Femur (tissue), 1 donor: ENCODE measurements at places on chromosomes 1 and 21.

DNA sequence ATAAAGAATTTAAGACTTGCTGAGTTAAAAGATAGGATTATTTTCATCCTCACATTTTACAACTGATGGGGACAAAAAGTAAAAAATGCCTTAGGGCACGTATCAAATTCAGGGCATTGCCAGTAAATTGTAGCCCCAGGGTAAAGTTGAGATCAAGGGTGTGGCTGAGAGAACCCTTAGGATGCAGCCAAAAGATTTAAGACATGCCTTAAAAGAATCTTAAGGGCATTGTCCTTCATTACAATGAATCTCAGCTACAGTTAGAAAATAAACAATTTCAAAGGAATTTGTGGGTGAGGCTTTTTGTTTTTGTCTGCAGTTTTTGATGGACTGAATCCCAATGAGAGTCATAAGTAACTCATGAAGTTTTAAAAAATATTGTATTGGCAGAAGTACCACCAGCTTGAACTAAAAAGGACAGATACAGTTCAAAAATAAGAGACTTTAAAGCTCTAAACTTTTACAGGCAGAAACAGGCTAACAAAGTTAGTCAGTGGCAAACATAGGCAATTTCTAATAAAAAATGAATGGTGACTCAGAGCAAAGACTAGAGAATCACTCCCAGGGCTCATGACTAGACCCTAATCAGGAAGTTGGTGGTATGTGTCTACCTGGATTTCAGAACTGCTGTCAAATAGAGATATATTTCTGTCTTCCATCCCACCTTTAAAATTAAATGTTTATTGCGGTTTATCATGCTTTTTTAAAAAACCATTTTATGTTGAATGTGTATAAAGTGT is 165.1 kb upstream of the SNX7 start:
- DNase-seq = no peak

DNA sequence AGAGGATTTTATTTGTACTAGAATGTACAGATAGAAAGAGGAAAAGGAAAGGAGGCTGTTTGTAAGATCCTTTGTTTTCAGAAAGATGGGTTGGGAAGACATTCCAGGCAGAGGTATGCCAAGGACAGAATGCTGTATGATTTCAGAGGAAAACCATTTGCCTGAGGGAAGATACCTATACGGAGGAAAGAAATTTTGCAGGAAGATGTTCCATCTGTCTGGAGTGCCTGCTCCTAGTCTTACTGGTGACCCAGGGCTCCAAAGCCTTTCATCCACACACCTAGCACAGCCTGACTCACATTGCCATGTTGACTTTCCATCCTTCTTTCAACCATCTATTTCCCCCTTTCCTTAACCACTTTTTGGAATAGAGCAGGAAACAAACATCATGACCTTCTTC is 18.2 kb downstream of the SAMD13 start:
- DNase-seq = no peak

GRCh38 chr1:38121231-38121680 is 74.7 kb upstream of the POU3F1 start:
- no peak for DNase-seq

GRCh38 chr1:189323091-189323490 is 1154.6 kb downstream of the BRINP3 start:
- no peak for DNase-seq

GRCh38 chr1:98898940-98899339 is 105.7 kb downstream of the PLPPR5 start:
- DNase-seq = no peak

- no peak for DNase-seq
Measured at GRCh38 chr1:246065592-246065991, 441.5 kb downstream of the SMYD3 start.

GRCh38 chr1:169186106-169186505 is 79.6 kb downstream of the ATP1B1 start:
- DNase-seq = no peak

DNA sequence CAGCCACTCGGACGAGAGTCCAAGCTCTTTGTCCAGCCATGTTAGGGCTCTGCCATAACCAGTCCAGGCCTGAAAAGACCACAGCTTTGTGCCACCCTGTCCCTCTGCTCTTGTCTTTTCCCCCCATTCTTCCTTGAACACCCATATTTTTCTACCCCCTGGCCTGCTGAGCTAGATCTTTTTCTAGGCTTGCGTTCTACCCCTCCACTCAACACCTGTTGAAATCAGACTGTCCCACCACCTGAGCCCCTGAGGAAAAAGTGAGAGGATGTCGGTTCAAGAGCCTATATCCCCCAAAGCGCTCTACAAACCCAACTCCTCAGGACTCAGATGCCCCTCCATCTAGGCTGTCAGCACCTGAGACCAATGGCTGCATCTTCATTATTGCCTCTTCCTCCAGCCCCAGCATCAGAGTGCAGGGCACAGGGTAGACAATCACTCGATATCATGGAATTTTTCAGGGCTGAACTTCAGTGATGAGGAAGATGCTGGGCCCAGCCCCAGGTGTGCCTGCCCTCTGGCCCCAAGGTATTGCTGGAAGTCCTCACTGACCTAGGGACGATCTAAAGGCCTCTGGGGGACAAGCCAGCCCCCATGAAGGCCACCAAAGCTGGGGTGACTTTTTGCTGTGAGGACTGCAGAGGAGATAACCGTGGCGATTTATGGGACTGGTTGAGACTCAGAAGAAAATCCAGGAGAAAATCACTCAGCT is 75.3 kb downstream of the CD247 start:
- DNase-seq = no peak

DNA sequence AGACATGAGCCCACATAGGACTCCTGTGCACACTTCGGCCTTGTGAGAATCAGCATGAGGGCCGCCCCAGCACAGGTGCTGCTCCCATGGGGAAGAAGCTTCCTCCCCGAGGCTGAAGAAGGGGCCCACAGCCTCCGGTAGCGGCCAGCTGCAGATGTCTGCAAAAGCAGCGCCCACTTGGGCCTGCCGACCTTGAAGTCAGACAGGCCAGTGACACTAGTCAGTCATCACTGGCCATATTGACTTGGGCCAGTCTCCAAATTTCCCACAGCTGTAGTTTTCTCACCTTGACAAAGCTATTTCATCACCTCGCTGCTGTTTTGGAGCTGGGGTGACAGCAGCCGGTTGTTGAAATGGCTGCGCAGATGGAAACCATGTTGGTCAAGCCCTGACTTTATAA is 83.0 kb downstream of the RIPK4 start:
- no peak for DNase-seq

GRCh38 chr1:239896980-239897379 is 194.7 kb upstream of the FMN2 start:
- DNase-seq = no peak

GRCh38 chr1:202966006-202966898 is 805 bp downstream of the CYB5R1 start:
- DNase-seq = no peak

DNA sequence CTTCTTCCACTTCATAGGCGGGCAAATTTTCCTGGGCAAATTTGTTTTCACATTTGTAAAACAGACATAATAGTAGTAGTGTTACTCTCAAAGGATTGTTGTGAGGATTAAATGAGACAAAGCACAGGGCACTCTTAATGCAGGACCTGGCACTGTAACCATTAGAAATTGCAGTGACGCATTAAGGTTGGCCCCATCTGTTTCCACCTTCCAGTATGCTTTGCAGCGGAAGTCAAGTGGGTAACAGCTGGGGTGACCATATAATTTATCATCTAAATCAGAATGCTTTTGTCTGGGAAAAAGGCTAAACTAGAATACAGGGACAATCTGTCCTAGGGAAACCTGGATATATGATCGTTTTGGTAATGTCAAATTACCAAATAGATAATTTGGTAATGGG is 132.5 kb upstream of the CACHD1 start:
- no peak for DNase-seq

DNA sequence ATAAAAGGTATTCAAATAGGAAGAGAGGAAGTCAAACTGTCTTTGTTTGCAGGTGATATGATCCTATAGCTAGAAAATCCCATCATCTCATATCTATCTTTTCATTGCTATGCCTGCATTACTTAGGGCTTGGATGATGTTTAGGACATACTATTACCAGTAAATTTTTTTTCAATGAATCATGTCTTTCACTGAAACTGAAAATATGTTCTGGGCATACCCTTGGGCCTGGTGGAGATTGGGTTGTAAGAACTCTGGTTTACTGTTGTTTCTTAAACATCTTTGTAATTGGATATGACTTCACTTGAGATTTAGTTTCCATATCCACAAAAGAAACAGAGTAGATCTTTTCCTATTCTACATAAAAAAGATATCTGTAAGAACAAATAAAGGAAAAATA is 502.2 kb upstream of the PRMT6 start:
- DNase-seq = no peak

DNA sequence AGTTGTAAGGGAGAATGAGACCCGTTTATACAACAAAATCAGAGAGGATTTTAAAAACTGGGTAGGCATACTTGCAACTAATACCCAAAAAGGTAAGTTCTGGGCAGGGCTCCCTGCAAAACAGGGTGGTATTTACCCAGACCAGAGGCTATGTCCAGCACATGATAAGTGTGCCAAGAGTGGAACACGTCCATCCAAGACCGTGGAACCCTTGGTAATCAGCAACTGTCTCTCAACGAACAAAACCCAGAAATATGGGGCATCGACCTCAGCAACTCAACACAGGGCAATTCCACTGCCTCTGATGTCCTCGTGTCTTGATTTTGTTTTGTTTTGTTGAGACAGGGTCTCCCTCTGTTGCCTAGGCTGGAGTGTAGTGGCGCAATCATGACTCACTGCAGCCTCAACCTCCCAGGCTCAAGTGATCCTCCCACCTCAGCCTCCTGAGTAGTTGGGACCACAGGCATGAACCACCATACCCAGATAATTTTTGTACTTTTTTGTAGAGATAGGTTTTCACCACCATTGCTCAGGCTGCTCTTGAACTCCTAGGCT is 26.7 kb upstream of the MX1 start:
- DNase-seq = no peak

GRCh38 chr1:46806196-46807020 is 7.6 kb downstream of the CYP4B1 start:
- DNase-seq = no peak

- no peak for DNase-seq
Measured at GRCh38 chr1:220873087-220873486, 6.2 kb upstream of the HLX start.

DNA sequence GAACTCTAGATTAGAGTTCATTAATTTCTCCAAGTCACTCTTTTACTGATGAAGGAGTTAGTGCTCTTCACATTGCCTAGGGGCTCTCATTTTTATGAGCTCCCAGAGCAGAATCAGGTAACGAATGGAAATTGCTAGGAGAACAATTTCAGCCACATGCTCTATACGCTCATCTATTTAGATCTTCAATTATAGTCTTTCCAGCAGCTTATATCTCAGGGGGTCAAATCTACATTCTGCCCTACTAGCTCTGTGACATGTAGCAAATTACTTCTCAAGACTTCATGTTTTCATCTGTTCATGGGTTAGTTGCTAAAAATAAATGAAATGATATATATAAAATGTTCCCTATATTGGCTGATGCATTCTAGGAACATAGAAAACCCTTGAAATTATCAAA is 183.6 kb downstream of the PLPP3 start:
- DNase-seq = no peak

- DNase-seq = no peak
Measured at GRCh38 chr1:101217148-101217547, 19.7 kb upstream of the S1PR1 start.

- DNase-seq = no peak
Measured at GRCh38 chr1:219302697-219303096, 129.0 kb downstream of the LYPLAL1 start.

DNA sequence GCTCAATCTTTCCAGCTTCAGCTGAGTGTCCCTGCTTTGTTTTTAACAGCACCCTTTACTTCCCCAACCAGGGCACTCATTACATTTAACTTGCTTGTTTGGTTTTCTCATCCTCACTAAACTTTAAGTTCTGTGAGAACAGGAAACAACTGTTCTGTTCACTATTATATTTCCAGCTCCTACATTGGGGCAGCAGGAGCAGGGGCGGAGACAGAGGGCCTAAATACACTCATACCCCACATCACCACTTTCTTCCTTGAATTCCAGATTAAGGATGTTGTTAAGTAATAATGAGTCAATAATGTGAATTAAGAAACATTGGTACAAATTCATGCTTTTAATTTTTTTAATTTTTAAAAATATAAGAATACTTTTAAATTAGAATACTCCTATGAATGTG is 6.0 kb downstream of the DRAM2 start:
- DNase-seq = no peak

DNA sequence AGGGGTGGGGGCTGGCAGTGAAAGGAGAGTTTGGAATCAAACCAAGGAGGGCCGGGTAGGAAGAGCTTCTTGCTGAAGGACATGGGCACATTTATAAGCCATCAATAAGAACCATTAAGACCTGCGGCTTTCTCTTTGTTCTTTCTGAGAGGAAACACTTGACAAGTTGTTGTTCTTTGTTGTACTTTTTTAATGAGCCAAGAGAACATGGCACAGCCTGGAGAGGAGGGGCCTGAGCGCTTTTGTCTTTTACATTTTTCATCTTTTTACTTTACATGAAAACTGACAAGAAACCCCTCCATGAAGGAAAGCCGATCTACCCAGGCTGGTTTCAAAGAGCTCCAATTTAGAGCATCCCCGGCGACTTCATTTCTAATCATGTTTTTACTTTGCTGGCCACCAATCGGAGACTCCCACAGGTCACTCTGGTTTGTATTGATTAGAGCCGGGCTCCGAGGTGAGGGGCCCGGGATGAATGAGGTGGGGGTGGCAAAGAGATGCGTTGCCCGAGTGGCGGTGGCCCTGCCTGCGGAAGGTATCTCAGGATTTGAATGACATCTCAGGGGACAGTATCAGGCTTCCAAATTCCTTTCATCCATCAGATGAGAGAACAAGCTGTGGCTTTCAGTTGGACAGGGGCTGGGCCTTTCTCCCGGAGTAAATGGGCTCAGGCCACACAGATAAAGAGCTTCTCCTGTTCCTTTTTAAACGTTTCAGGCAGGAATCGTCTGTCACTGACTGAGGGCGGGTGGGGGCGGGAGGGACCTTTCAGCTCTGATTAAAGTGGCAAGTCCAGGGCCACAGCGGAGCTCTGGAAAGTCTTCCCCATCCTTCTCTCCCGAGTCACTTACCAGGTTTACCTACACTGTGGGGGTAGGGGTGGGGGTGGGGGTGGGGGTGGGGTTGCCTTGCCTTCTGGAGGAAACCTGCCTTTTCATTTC is 138.8 kb upstream of the ARHGEF16 start:
- no peak for DNase-seq

GRCh38 chr1:209875515-209875914 is 47.7 kb downstream of the UTP25 start:
- no peak for DNase-seq
